ENCODE measurements at places on chromosomes 3 and 15. TPM values are rescaled to one million over a fixed set of nuclear protein-coding genes. Genes with fewer than 3 reads are reported as not detected.
A peak's percentile ranks its signal among the peaks of the same experiment; 100 is the strongest.

Gene RPN1
- 294 TPM for polyA plus RNA-seq

Gene ARPIN
- not detected for polyA plus RNA-seq

Gene SLC27A2
- 3.0 TPM for polyA plus RNA-seq

Gene FMN1
- polyA plus RNA-seq = 0.09 TPM

Gene IGF2BP2
- not detected for polyA plus RNA-seq

Gene GXYLT2
- polyA plus RNA-seq = not detected

Gene ALPK3
- polyA plus RNA-seq = 0.03 TPM

DNA sequence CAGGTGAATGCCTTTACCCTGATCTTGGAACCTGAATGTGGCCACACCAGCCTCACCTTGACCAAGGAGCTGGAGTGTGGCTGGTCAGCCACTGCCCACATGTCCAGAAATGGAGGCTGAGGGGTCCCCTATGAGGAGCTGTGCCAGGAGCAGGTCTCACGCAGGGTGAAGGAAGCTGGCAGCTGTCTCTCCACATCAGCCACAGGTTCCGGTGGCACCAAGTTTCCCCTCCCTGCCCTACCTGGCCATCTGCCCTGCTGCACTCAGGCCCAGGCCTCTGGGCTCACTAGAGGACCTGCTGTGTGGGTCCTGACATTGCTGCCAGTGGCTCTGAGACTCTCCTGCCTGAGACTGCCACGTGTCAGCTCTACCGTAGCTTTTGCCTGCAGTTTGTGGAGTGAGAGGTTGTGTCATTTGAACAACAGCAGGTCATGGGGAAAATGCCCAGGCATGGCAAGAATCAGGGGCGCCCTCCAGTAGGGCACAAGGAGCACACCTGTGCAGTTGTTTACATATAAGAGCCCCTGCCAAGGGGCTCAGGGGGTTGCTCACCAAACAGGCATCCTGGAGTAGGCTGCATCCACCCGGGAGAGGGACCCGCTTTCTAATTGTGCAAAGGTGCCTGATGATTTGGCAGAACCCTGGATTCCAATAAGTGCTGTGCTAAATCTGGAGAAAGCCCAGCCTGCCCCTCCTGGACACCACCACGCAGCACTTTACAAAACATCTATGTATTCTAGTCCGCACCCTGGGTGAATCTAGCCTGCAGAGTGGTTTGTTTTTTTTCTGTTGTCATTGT lies 258.5 kb upstream of the TLE3 start:
- no peak for DNase-seq

GRCh38 chr15:57806003-57806402 lies 99.5 kb downstream of the POLR2M start:
- DNase-seq = no peak

DNA sequence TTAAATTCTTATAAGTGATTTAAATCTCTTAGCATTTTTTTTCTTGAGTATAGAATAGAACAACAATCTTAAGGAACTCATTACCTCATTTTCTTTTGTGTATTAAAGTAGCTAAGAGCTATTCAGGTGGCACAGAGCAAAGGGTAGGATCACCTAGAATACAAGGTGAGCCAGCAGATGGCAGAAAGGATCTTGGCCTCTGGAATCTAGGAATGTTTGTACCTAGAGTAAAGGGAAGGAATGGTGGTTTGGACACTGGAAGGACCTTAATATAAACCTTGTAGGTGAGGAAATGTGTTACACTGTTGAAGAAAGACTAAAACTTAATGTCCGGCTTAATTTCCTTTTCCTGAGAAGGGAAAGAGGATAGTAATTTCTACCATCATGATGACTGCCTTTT lies 89.0 kb downstream of the GHSR start:
- DNase-seq = no peak

DNA sequence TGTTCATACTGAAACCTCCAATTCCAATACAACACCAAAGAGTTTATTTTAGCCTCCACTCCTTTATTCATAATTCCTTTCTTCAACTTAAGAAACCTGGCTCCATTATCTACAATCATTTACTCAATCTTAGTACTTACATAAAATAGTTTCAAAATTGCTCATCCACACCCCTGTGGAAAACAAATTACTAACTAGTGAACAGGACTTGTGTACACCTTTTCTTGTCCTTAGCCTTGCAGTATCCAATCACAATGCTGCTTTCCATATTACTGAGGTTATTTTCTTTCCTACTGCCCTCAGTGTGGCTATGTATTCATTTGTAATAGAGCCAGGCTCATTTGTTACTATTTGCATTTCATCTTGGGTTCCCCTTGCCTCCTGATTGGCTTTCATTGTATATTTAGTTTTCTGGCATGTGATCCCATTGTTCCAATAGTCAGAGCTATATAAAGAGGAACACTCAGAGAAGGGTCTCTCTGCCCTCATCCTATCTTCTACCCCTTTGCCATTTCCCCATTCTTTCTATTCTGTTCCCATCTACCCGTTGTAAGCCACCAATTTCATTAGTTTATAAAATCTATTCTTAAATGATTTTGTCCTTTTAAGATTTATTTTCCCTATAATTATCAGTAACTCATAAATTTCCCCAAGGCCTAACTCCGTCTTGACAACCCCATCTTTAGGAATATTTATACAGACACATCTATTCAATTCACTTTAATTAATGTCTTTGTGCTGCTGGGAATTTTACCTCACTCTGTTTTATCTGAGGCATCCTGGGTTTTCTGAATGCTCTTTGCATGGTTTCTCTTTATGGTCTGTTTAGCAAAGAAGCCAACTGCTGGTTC lies 67.9 kb upstream of the RBP1 start:
- DNase-seq = no peak

DNA sequence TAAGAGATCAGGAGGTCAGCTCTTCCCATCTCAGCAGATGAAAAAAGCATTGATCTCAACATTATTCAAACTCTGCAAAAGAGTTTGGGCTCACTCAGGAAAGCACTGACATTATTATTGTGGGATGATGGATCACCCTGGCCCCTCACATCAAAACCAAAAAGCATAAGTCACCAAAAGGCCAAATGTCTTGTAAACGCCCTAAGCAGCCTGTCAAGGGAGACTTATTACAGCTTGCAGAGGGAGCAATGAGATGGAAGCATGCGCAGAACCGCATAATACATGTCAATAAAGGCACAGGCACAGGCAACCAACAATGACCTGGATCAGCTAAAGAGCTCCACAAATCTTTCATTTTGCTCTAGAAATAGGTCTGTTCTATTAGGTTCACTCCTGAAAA lies 4.6 kb downstream of the FSIP1 start:
- DNase-seq = no peak

GRCh38 chr15:44765036-44765435 lies 28.7 kb downstream of the TRIM69 start:
- DNase-seq = no peak

DNA sequence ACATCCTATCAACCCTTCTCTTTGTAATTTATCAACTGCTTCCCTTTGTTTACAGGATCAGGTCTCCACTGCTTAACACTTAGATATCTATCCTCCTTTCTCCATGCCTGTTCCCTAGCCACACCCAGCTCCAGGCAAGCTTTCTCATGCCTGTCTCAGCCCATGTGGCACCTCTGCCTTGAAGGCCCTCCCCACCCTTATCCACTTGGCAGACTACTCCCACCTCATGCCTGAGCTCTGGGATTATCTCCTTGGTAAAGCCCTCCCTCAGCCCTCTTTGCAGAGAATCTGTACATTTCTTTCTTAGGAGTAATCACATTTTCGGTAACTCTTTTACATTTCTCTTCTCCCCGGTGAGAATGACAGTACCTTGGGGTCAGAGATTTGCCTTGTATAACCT lies 96.0 kb downstream of the ATP1B3 start:
- DNase-seq = no peak

DNA sequence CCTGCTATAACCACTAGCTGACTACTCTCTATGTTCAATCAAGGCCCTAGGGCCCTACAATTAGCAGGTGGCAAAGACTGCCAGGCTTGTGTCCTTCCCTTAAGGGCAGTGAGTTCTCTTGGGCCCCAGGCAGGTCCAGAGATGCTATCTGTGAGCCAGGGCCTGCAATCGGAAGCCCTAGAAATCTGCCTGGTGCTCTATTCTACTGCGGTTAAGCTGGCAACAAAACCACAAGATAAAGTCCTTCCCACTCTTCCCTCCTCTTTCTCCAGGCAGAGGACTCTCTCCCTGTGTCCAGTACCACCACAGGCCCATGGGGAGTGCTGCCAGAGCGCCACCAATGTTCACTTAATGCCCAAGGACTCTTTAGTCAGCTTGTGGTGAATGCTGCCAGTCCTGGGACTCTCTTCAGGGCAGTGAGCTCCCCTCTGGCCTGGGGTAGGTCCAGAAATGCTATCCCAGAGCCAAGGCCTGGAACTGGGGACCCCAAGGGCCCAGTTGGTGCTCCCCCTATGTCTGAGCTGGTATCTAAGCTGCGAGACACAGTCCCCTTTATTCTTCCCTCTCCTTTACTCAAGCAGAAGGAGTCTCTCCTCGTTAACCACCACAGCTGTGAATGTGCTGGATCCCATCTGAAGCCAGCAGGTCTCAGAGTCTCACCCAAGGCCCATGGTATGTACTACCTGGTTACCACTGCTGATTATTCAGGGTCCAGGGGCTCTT lies 34.7 kb downstream of the XXYLT1 start:
- no peak for DNase-seq

DNA sequence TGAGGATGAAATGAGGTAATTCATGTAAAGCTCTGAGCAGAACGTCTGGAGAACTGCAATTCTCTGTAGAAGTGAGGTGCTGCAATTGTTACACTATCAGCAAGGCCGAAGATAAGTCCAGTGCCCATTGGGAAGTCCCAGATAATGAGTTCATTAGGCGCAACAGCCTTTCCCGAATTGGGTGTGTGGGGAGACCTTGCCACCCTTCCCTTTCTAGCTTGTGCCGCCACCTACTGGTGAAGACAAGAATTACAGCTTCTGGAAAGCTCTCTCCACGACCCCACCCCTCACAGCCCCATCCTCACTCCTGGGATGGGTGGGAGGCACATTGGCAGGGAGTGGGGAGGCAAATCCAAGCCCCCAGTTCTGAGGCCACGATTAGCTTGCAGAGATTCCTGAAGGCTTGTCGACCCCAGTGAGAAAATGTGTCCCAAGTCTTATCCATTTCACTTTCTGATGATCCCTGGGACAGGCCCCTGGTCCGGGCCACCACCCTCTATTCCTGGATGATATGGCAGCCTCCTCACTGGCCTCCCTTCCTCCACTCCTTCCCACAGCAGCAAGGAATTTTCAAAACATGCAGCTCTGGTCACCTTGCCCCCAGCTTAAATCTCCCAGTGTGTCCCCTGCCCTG lies 36.4 kb downstream of the FAM3D start:
- peak; percentile 68 for DNase-seq

DNA sequence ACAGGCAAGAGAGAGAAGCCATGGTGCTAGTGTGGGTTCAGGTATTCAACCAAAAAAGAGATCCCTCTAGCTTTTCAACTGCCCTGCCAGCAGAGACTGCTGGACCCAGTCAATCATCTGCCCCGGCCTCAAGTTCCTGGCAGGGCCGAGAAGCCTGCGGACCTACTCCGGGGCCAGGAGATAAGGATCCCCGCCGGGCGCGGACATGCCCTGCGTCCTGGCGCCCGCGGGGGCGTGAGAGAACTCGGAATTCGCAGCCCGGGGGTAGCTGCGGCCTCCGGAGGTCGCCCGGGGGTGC lies 821 bp upstream of the MAGI1 start:
- DNase-seq = no peak

DNA sequence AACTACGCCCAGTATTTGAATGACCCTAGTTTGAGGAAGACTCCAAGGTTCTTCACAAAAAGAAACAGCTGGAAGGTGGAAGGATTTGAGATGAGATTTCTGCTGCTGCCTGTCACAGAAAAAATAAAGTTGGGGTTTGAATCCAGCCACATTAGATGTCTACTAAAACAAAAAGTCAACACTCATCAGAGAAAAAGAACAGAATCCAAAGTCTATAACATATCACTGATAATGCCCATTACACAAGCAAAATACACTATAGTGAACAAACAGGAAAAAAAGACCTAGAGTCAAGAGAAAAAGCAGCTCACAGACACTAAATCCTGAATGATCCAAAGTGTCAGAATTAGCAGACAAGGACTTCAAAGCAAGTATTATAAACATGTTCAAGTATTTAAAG lies 56.0 kb downstream of the RFX7 start:
- DNase-seq = no peak

Data from CD8-positive, alpha-beta memory T cell (primary cell).